Stimulated activated CD8-positive, alpha-beta memory T cell treated with anti-CD3 and anti-CD28 coated beads, Interleukin-7, amount 100 ng/mL, for 1 hour (primary cell): ENCODE measurements at places on chromosomes 12 and 14.

DNA sequence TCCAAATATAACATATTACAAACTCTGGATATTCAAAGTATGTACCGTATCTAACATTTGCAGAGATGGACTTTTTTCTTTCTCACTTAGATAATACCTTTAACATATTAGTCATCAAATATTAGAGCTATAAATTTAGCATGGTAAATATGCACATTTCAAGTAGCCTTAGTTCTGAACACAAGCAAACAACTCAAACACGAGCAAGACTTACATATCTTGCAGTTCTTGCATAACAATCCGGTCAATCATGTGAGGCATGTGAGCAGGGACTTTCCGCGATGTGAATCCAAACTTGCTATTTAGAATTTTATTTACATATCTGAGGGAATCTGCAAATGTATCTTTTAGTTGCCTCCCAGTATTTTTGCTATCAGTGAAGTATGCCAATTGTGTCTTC is 22.1 kb upstream of the SYCP3 start:
- DNase-seq = no peak

DNA sequence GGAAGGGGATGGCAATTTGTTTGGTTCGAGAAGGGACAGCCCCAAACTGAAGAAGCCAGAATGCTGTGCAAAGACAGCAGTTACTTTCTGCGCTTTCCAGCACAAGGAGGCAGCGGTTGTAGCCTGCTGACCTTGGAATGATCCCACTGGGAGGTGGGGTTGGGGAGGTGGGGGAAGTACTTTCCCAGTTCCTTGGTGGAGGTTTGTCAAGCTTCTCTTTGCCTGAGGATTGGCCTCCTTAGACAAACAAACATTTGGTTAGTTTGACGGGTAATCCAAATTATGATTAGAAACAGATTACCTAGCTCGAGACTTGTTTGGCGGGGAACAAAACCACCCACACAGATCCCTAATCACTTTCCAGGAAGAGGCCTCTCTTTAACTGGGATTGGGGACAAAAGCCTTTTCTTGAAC is 79.1 kb upstream of the EGLN3 start:
- no peak for DNase-seq

- DNase-seq = no peak
These were observed 1.5 kb downstream of the NPAS3 start for GRCh38 chr14:32940066-32940651.

DNA sequence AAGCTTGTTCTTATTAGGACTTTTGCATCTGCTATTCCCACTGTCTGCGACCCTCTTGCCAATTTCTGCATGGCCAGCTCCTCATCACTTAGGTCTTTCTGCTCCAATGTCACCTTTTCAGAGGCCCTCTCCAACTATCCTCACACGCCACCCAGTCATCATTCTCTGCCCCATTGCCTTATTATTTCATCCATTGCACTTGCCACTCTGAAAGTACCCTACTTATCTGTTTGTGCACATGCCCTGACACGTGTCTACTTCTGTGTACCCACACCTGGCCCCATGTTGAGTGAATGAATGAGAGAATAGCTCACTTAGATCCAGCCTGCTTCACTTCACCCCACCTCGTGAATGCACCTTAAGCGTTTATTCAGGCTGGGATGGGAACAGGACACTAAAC is 218.7 kb upstream of the TBX3 start:
- DNase-seq = no peak

DNA sequence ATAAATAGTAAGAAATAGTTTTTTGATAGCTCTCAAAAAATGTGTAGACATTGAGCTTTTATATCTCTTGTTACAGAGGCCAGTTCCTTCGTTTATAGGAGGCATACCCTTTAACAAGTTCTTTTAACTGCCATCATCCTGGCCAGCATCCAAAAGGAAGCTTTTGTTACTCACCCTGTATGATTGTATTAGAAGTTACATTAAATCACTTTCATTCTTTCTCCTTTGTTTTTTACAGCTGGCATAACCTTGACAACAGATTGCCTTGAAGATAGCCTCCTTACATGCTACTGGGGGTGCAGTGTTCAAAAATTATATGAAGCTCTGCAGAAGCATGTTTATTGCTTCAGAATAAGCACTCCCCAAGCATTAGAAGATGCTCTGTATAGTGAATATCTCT is 20.1 kb downstream of the CGRRF1 start:
- DNase-seq = no peak

GRCh38 chr14:95442016-95442632 is 74.3 kb downstream of the SYNE3 start:
- no peak for DNase-seq

DNA sequence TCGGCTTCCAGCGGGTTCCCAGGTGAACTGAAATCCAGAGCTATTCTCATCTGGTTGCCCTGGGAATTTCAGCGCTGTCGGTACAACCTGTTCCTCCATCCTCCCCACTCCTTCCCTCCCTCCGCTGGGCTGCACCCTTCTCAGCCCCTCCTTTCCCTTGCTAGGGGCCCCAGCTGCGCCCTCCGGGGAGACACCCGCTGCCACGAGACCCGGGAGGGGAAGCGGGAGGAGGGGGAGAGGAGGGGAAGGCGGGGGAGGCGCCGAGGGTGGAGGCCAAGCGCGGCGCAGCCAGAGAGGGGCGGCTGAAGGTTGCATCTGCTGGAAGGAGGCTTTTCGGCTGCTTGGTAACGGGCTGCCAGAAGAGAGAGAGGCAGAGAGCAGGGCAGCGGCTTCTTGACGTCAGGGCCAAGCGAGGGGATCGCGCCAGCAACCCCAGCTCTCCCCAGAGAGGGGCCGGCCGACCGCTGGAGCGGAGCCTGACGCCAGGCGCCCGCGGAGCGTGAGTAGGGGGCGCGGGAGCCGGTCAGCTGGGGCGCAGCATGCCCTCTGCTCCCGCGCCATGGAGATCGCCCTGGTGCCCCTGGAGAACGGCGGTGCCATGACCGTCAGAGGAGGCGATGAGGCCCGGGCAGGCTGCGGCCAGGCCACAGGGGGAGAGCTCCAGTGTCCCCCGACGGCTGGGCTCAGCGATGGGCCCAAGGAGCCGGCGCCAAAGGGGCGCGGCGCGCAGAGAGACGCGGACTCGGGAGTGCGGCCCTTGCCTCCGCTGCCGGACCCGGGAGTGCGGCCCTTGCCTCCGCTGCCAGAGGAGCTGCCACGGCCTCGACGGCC is at the start of gene KCNA5:
Gene KCNA5, plus strand, starts transcription at position 291 of the 831 bp plus-strand sequence. Its CDS starts 269 bp downstream, at position 560.
- no peak for DNase-seq

DNA sequence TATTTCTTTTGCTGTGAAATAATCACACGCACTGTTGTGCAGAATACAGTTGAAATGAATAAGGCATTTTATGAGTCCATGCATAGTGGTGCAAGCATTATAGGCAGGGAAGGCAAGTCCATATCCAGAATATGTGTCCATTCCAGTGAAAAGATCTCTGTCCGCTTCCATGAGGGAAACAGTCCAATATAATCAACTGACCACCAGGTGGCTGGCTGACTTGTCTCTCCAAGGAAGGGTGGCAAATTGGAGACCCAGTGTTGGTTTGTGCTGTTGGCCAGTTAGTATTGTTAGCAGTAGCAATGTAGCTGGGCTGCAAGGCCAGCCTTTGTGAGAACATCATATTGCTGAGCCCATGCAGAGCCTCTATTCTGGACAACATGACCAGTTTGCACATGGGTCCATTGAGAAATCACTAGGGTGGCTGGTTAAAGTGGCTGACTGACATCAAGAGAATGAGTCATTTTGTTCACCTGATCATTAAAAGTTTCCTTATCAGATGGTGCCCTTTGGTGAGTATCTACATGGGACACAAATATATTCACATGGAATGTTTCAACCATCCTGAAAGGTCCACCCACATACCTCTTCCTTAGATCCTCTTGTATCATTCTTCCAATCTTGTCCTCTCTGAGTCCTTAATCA is 17.3 kb upstream of the YAF2 start:
- DNase-seq = no peak

DNA sequence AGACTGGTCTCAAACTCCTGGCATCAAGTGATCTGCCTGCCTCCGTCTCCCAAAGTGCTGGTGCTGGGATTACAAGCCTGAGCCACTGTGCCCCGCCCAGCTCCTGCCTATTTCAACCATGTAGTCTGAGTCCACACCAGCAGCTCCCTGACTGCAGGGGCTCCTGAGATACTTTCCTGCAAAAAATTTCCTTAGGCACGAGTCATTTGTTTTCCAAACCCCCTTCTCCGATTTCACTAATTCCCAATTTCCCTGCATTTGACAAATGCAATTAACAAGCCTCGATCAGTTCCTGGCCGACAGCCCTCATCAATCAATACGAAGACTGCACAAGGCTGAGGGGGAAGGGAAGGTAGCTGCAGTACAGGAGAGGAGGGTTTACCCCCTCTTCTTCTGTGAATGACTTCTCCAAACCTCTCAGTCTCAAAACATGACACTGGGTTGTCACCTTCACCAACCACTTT is 10.1 kb downstream of the PSMB5 start:
- no peak for DNase-seq

GRCh38 chr12:108455706-108456105 is 59.4 kb upstream of the FICD start:
- DNase-seq = no peak

DNA sequence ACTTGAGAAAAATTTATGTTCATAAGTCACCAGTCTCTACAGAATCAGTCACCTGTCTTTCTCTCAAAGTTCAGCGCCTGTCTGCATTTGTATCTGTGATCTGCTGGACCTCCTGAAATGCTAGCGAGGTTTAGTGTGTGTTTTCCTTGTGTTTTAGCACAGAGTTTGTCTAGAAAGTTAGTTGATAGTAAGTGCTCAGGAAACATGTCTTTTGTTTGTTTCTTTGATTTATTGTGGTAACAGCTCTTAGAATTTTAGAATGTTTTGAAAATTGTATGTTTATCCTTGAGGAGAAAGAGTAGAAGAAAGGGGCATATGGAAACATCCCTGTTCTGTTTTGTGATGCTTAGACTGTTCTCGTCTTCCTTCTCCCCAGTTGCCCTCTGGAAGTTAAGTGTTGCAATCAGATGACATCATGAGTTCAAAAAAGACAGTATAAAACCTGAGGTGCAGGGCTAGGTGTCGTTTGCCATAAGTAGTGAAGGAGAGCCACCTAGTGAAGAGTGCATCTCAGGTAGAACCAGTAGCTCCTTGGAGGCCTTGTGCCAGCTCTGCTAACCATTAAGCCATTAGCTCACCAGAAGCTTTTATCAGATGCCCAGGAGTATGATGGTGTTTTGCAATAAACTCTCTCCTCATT is 44.8 kb downstream of the FBXW8 start:
- no peak for DNase-seq

DNA sequence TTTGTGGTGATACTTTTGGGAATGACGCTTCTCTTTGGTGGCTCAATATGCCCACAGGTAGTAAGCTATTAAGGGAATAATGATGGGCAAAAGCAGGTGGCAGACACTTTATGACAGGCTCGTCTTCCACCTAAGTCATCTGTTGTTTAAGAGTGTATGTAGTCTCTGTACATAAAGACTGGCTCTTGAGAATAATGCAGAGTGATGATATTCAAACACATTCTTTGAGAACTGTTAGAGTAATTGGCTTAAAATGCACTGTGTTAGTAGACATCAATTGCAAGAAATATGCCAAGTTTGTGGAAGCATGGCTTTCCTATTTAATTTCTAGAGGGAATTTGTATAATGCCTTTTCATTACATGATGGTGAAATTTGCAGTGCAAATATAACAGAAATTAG is 694.8 kb upstream of the MIS18BP1 start:
- no peak for DNase-seq

GRCh38 chr12:49921936-49922335 is 18.2 kb upstream of the FAIM2 start:
- DNase-seq = no peak

DNA sequence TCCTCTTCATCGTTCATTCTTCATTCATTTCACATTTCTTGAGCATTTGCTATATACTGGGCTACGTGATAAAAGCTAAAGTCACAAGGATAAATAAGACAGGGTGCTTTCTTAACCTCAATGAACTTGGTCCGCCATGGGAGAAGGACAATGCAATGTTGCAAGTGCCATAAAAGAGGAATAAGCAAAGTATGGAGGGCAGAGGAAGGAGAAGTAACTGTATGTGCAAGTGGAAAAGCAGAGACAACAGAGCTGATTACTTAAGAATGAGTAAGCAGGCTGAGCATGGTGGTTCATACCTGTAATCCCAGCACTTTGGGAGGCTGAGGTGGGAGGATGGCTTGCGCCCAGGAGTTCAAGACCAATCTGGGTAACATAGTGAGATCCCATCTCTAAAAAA is 14.4 kb downstream of the AREL1 start:
- no peak for DNase-seq

- DNase-seq = no peak
These were observed 4.1 kb downstream of the SDR39U1 start for GRCh38 chr14:24438223-24439097.

DNA sequence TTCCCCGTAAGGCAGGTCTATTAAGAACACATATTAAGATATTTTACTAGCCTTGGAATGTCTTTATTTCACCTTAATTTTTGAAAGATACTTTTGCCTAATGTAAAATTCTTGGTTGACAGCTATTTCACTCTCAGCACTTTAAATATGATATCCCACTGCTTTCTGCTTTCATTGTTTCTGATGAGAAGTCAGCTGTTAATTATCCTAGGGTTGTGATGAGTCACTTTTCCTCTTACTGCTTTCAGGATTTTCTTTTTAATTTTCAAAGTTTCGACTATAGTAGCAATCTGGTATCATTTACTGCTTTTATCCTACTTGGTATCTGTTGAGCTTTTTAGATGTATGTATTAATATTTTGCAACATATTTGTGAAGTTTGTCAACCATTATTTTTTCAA is 578.9 kb upstream of the ATP2B1 start:
- no peak for DNase-seq

GRCh38 chr12:121113057-121113456 is 19.6 kb upstream of the P2RX7 start:
- no peak for DNase-seq

- DNase-seq = no peak
These were observed 85.4 kb downstream of the NTN4 start for GRCh38 chr12:95705143-95705542.

DNA sequence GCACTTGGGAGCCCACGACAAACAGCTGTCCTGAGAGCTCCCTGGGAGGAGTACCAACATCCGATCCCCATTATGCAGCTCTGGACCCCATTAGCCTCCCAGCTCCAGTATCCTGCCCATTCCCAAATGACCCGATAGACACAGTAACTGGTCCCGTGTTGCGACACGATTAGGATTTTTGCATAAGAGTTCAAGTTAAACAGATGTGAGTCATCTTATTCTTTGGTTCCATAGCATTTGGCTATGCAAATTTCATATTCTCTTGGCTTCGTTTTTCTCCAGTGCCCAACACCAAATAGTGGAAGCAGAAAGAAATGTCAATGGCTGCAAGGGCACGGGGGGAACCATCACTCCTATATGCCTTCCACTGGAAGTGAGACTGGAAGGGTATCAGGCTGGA is 43.0 kb upstream of the LRRC10 start:
- no peak for DNase-seq
